ENCODE measurements at places on chromosomes 12 and 14.

GRCh38 chr14:31943217-31943799 lies 133.8 kb upstream of the ARHGAP5 start:
- DNase-seq, result no peak

- DNase-seq, result no peak
Measured at GRCh38 chr14:88386256-88386794, 868 bp downstream of the SPATA7 start.

DNA sequence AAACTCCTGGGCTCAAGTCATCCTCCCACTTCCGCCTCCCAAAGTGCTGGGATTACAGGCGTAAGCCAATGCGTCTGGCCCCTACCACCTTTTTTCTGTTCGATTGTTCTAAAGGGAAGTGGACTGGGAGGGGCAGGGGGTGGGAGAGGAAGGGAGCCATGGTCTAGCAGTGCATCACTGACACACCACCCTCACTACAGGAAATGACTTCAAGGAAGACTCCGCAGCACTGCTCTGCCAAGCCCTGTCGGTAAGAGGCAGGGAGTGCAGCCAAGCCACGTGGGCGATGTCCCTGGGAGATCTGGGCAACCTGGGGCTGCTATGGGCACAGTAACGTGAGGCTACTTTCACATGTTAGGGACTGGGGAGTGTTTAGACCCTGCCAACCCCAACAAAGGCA lies 18.0 kb downstream of the LRRC74A start:
- DNase-seq, result peak; percentile 67

DNA sequence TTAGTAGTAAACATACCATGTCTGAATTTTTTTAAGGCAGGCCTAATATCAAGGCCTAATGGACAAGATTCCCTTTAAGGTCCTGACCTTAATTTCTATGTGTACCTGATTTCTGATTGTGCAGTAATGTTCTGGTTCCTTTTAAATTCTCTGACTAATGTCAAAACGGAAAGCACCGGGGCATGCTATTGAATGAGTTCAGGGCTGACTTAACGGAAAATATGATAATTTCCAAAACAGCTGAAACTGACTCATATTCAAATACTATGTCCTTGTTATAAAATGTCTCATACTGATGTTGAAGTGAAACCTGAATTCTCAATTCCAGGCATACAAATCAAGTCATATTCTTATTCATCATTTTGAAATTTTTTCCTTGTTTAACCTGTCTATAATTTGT lies 6.7 kb downstream of the TAS2R43 start:
- no peak for DNase-seq

DNA sequence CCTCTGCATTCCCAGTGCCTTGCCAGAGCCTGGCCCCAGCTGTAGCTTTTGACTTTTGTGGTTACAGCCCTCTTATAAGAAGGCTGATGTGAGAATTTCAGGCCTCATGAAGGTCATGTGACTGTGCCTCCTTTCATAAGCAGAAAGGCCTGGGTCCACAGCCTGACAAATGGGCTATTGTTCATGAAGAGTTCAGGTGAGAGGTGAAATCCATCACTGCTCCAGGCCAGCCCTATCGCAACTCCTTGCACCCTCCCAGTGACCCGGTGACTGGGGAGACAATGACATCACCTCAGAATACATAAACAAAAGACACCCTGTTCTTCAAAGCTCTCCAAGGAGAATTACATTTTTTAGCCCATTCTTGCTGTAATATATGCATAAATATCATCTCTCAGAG lies 321.5 kb downstream of the PCNX1 start:
- DNase-seq, result no peak
